Kidney epithelial cell (primary cell): ENCODE measurements at places on chromosomes 11 and 22. TPM values are rescaled to one million over a fixed set of nuclear protein-coding genes. Genes with fewer than 3 reads are reported as not detected.

The MS4A7 gene
- total RNA-seq = not detected in 2 replicates

The APOBEC3G gene
- total RNA-seq = 8.1 and 9.7 TPM in 2 replicates

The TRIM5 gene
- total RNA-seq = 25.9 and 29.0 TPM in 2 replicates

The TMEM45B gene
- 2.3 and 2.8 TPM in 2 replicates for total RNA-seq

The DEUP1 gene
- 0.41 TPM in 1 of 2 replicates, not detected in the other for total RNA-seq

The SORL1 gene
- 4.1 and 4.7 TPM in 2 replicates for total RNA-seq

The CXCR5 gene
- total RNA-seq = under 0.01 and 0.14 TPM in 2 replicates

The RTN4R gene
- total RNA-seq = 18.2 and 22.9 TPM in 2 replicates

The CABP4 gene
- 0.17 TPM in 1 of 2 replicates, not detected in the other for total RNA-seq

The OR4A5 gene
- total RNA-seq = not detected in 2 replicates

The TOLLIP gene
- 55.3 and 68.0 TPM in 2 replicates for total RNA-seq
